ENCODE measurements at places on chromosomes 6 and 20. TPM values are rescaled to one million over a fixed set of nuclear protein-coding genes. Genes with fewer than 3 reads are reported as not detected.

The APCDD1L gene
- 0.11 TPM for total RNA-seq

The VWA7 gene
- total RNA-seq = 1.7 TPM

The PRKN gene
- total RNA-seq = not detected

The ENPP4 gene
- 0.25 TPM for total RNA-seq

The GPLD1 gene
- 0.45 TPM for total RNA-seq

The TREM1 gene
- 0.14 TPM for total RNA-seq

The EYS gene
- total RNA-seq = 0.06 TPM

The COL19A1 gene
- total RNA-seq = not detected

The RIN2 gene
- 24.2 TPM for total RNA-seq

The CALHM6 gene
- total RNA-seq = not detected

The SPATA25 gene
- 0.50 TPM for total RNA-seq

Measured in A549 treated with dexamethasone at 1 μM for 4 hours (cell line).